ENCODE measurements at places on chromosomes 6 and 20. TPM values are rescaled to one million over a fixed set of nuclear protein-coding genes. Genes with fewer than 3 reads are reported as not detected.

PAQR8 gene
- total RNA-seq = 3.6 TPM

CRIP3 gene
- total RNA-seq = 0.64 TPM

ECT2L gene
- total RNA-seq = not detected

TOX2 gene
- total RNA-seq = 85.4 TPM

BMP7 gene
- 11.5 TPM for total RNA-seq

RHAG gene
- total RNA-seq = 0.23 TPM

ARMC12 gene
- 1.4 TPM for total RNA-seq

TREM2 gene
- not detected for total RNA-seq

MLN gene
- not detected for total RNA-seq
